Epithelial cell of umbilical artery (primary cell): ENCODE measurements at places on chromosomes 12 and 14. TPM values are rescaled to one million over a fixed set of nuclear protein-coding genes. Genes with fewer than 3 reads are reported as not detected.

Gene MUCL1
- not detected in 2 replicates for total RNA-seq

Gene REM2
- total RNA-seq, result under 0.01 TPM in 1 of 2 replicates, not detected in the other

Gene TNFAIP2
- total RNA-seq, result 24.0 and 35.7 TPM in 2 replicates

Gene AICDA
- not detected in 2 replicates for total RNA-seq

Gene SLCO1B1
- not detected in 2 replicates for total RNA-seq

Gene OR9K2
- not detected in 2 replicates for total RNA-seq

Gene PLEKHD1
- total RNA-seq, result under 0.01 TPM in 1 of 2 replicates, not detected in the other

Gene FOXA1
- under 0.01 and 0.91 TPM in 2 replicates for total RNA-seq

Gene STON2
- total RNA-seq, result 0.32 TPM in 1 of 2 replicates, not detected in the other

Gene TBC1D30
- total RNA-seq, result 20.8 and 30.2 TPM in 2 replicates

Gene IL31
- not detected in 2 replicates for total RNA-seq

Gene CCDC184
- under 0.01 and 0.76 TPM in 2 replicates for total RNA-seq

Gene FAM181A
- not detected in 2 replicates for total RNA-seq

Gene SCNN1A
- under 0.01 TPM in 1 of 2 replicates, not detected in the other for total RNA-seq

Gene PRKCH
- 141 and 176 TPM in 2 replicates for total RNA-seq

Gene KLHL28
- total RNA-seq, result 6.2 and 7.0 TPM in 2 replicates

Gene MRPL51
- total RNA-seq, result 109 and 117 TPM in 2 replicates

Gene PPP1R36
- 0.32 and 0.61 TPM in 2 replicates for total RNA-seq
